ENCODE measurements at places on chromosomes 5 and 9. TPM values are rescaled to one million over a fixed set of nuclear protein-coding genes. Genes with fewer than 3 reads are reported as not detected.

GRCh38 chr5:113052041-113052795 lies 75.6 kb downstream of the DCP2 start:
- DNase-seq, result no peak
- no peak overlapping the region for H3K27ac ChIP-seq
- peaks cover 13% of the 10 kb centered on the region for H3K4me1 ChIP-seq
- H3K4me3 ChIP-seq, result no peak overlapping the region
- peaks cover 16% of the 10 kb centered on the region for H3K36me3 ChIP-seq

DNA sequence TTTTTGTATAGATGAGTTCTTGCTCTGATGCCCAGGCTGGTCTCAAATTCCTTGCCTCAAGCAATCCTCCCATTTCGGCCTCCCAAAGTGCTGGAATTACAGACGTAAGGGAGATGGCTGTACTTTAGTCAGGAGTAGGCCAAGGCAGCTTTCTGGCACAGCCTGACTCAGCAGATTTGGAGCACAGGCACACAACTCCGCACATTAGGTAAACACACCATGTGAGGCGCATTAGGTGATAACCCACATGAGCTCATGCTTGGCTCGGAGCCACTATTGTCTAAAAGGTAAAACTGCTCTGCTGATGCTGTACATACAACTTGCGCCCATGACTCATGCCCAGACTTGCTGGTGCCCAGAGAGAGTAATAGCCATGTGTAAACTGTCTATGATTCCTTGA lies 1157.9 kb downstream of the TAF11L14 start:
- DNase-seq, result no peak
- no peaks in the 10 kb centered on the region for H3K36me3 ChIP-seq
- peaks cover 4% of the 10 kb centered on the region for H3K4me1 ChIP-seq
- no peaks in the 10 kb centered on the region for H3K27me3 ChIP-seq

DNA sequence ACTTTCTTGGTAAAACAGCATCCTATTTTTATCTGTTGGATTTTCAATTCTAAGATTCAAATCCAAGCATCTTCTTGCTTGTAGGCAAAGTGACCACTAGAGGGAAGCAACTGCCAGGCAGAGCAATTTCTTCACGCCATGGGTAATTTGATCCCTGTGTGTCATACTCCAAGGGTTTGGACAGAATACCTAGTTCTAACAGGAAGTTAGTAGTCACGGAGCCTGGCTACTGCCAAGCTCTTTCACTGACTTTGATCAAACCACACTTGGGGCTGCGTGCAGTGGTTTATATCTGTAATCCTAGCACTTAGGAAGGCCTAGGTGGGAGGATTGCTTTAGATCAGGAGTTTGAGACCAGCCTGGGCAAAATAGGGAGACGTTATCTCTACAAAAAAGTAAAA lies 473.6 kb upstream of the TNC start:
- no peak overlapping the region for H3K4me3 ChIP-seq
- DNase-seq, result peak; percentile 19
- H3K27ac ChIP-seq, result peak overlapping the region; percentile 88
- peaks cover 26% of the 10 kb centered on the region for H3K4me1 ChIP-seq
- H3K36me3 ChIP-seq, result no peaks in the 10 kb centered on the region
- H3K27me3 ChIP-seq, result no peaks in the 10 kb centered on the region

FOXD4L3 gene
- 0.25 TPM for total RNA-seq

ZDHHC11B gene
- total RNA-seq, result 0.74 TPM

GRCh38 chr9:113991714-113992113 lies 86.4 kb downstream of the AMBP start:
- H3K4me3 ChIP-seq, result no peak overlapping the region
- peaks cover 3% of the 10 kb centered on the region for H3K4me1 ChIP-seq
- H3K27me3 ChIP-seq, result no peaks in the 10 kb centered on the region
- no peak for DNase-seq
- H3K36me3 ChIP-seq, result peaks cover 31% of the 10 kb centered on the region
- H3K27ac ChIP-seq, result no peak overlapping the region

GRCh38 chr5:124919076-124919475 lies 172.6 kb upstream of the ZNF608 start:
- no peaks in the 10 kb centered on the region for H3K27me3 ChIP-seq
- H3K4me1 ChIP-seq, result no peaks in the 10 kb centered on the region
- no peak overlapping the region for H3K27ac ChIP-seq
- no peak overlapping the region for H3K4me3 ChIP-seq
- no peaks in the 10 kb centered on the region for H3K36me3 ChIP-seq

DNA sequence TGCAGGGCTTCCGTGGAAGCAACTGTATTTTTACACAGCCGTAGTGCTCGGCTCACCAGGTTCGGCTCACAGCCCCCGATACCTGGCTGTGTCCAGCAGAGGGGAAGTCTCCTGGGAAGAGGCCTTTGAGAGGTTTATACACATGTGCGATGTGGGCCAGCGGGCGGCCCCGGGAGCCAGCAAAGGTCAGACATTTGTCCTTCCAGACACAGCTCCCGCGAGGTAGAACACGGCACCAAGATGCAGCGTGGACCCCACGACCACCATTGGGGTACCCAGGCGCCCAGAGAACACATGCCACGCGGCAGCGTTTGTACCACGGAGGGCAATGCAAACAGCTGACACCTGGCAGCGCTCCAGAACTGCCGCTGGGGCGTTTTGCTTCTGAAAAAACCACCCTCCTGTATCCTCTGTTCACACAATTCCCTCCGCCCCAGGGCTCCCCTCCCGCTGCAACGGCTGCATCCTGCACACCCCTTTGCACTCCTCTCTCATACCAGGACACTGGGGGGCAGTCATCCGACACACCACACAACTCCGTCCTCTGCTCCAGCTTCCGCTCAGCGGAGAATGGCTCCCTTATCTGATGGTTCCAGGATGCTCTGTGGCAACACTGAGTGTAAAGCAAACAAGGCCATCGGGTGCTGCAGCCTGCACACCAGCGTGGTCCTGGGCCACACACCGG lies 235.3 kb downstream of the SYK start:
- no peaks in the 10 kb centered on the region for H3K36me3 ChIP-seq
- H3K4me1 ChIP-seq, result peaks cover 11% of the 10 kb centered on the region
- DNase-seq, result peak; percentile 57

- H3K27ac ChIP-seq, result no peak overlapping the region
- H3K36me3 ChIP-seq, result no peaks in the 10 kb centered on the region
- H3K4me3 ChIP-seq, result no peak overlapping the region
- no peaks in the 10 kb centered on the region for H3K4me1 ChIP-seq
- DNase-seq, result no peak
- H3K27me3 ChIP-seq, result peaks cover 2% of the 10 kb centered on the region
Observed at GRCh38 chr5:120771202-120771601, 307.1 kb downstream of the PRR16 start.

SERF1A gene
- total RNA-seq, result 23.3 TPM

DNA sequence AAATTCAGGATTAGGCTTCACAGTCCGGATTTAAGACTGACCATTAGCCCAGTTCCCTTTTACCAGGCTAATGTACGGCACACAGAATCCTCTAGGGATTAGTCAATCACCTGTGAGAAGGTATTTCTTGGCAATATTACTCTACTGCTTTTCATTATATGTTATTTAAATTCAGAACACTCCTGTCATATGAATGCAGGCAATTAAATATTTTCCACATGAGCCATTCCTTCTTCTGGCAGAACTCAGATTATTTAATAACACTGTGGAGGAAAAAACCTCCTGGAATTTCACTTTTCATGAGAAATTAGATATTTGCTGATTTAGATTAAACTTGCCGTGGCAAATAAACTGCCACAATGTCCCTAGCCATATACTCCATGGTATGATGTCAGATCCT lies 1357.5 kb upstream of the C9orf72 start:
- no peak overlapping the region for H3K27ac ChIP-seq
- H3K27me3 ChIP-seq, result no peaks in the 10 kb centered on the region
- no peak for DNase-seq
- H3K36me3 ChIP-seq, result no peaks in the 10 kb centered on the region

GRCh38 chr5:180563994-180564393 lies 27.3 kb downstream of the SCGB3A1 start:
- peaks cover 56% of the 10 kb centered on the region for H3K36me3 ChIP-seq
- no peak for DNase-seq
- H3K4me3 ChIP-seq, result no peak overlapping the region
- no peaks in the 10 kb centered on the region for H3K4me1 ChIP-seq
- H3K27me3 ChIP-seq, result no peaks in the 10 kb centered on the region
- H3K27ac ChIP-seq, result no peak overlapping the region

GFI1B gene
- not detected for total RNA-seq

DNA sequence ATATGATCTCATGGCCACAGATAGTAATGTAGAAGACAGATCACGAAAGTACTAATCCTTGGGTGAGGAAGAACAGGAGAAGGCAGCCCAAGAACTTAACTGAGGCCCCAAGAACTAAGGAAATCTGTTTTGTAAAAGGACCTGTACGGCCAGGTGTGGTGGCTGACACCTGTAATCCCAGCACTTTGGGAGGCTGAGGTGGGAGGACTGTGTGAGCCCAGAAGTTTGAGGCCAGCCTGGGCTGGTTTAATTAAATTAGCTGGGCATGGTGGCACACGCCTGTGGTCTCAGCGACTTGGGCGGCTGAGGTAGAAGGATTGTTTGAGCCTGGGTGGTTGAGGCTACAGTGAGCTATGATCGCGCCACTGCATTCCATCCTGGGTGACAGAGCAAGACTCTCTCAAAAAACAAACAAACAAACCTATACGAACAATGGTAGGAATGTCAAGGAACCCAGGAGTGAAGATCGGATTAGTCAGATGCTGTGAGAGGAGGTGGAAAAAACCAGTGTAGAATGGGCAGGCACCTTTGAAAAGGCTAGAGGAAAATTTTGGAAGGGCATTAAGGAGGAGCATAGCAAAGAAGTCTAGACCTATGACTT lies 283.8 kb upstream of the DMRT1 start:
- DNase-seq, result no peak
- H3K36me3 ChIP-seq, result no peaks in the 10 kb centered on the region
- H3K27ac ChIP-seq, result no peak overlapping the region
- H3K27me3 ChIP-seq, result no peaks in the 10 kb centered on the region
- H3K4me1 ChIP-seq, result peaks cover 33% of the 10 kb centered on the region

DNA sequence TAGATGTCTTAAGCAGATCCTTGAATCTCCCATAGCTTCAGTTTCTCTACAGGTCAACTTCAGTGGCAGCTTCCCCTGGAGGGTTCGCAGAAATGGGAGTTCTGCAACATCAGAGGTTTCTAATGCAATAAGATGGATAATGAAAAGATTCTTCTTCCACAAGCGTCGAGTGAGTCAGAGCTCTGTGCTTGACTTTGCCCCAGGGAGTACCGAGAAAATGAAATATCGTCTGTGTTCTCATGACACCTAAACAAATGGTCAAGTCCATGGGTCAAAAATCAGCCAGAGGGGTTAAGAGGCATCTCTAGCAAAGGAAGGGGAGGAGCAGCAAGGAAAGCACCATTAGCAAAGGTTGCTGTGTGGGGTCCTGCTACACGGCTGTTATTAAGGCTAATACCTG lies 3.2 kb upstream of the ADRA1B start:
- no peak for DNase-seq
- H3K4me1 ChIP-seq, result peaks cover 45% of the 10 kb centered on the region
- peak overlapping the region; percentile 47 for H3K27ac ChIP-seq
- H3K36me3 ChIP-seq, result no peaks in the 10 kb centered on the region

GRCh38 chr9:85685081-85685480 lies 56.7 kb downstream of the AGTPBP1 start:
- no peak for DNase-seq
- peaks cover 31% of the 10 kb centered on the region for H3K4me1 ChIP-seq
- H3K27me3 ChIP-seq, result no peaks in the 10 kb centered on the region
- H3K27ac ChIP-seq, result no peak overlapping the region

DNA sequence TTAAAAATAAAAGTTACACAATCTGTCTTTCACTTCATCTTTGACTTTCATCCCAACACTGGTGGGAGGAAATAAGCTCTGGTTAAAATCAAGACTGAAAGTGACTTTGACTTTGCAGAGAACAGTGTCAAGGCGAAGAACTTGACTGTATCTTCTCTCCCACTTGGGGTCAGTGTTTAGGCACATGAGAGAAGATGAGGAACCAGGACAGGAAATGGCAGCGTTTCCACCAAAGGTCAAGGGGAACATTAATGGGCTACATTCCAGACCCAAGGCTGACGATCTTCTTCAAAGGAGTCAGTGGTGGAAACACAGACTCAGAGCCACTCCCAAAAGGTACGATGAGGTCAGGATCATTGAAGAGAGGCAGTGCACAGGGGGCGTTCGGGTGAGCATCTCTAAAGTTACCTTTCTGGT lies 409.5 kb downstream of the ARHGEF28 start:
- peak overlapping the region; percentile 74 for H3K27ac ChIP-seq
- H3K4me3 ChIP-seq, result no peak overlapping the region
- peaks cover 47% of the 10 kb centered on the region for H3K4me1 ChIP-seq
- no peak for DNase-seq

- H3K27ac ChIP-seq, result no peak overlapping the region
- peaks cover 3% of the 10 kb centered on the region for H3K4me1 ChIP-seq
- no peak for DNase-seq
- H3K27me3 ChIP-seq, result peaks cover 35% of the 10 kb centered on the region
- H3K4me3 ChIP-seq, result no peak overlapping the region
Observed at GRCh38 chr5:1137567-1138444, 25.9 kb upstream of the SLC12A7 start.

IFNB1 gene
- not detected for total RNA-seq
